ENCODE measurements at places on chromosomes 13 and 19. TPM values are rescaled to one million over a fixed set of nuclear protein-coding genes. Genes with fewer than 3 reads are reported as not detected.

Gene NPAS1
- total RNA-seq = 0.64 TPM

Gene C19orf81
- not detected for total RNA-seq

GRCh38 chr19:19563348-19563848 is 25.3 kb downstream of the CILP2 start:
- no peaks in the 10 kb centered on the region for H3K4me1 ChIP-seq
- no peak overlapping the region for H3K4me3 ChIP-seq
- H3K27me3 ChIP-seq = no peaks in the 10 kb centered on the region
- H3K27ac ChIP-seq = no peak overlapping the region
- no peak for DNase-seq

DNA sequence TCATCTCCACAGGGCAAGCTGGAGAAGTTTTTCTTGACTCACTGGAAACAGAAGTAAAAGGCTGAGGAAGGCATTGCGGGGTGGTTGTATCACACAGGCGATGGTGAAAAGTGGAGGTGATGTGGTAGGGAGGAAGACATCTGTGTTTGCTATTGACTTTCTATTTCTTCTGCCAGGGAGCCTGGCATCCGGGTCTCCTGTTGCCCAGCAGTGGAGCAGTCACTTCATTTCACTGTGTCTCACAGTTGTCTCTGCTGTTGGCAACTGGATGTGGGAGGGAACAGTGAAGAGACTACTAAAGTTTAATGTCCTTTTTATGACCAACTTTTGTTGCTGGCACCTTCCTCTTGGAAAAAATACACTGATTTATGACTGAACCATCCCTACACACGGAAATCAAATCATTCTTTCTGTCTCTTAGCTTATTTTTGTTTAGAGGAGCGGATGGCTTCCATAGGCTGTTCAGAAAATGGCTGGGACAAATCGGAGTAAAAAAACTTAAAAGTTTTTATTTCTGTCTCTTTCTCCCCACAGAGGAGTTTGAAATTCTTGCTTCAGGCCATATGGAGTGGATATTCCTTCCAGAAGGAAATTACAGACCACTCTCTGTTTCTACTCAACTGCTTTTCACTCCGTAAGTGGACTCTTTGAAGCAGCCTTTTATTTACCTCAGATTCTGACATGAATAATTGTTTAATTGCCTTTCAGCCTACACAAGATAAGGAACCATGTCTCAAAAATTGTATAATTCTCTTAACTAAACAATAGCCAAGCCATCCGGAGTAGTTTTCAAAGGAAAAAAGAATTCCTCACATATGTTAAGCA is 23.8 kb upstream of the MEDAG start:
- H3K4me1 ChIP-seq = no peaks in the 10 kb centered on the region
- no peaks in the 10 kb centered on the region for H3K27me3 ChIP-seq
- no peak overlapping the region for H3K27ac ChIP-seq
- no peak for DNase-seq
- H3K4me3 ChIP-seq = no peak overlapping the region

- no peak for DNase-seq
- no peaks in the 10 kb centered on the region for H3K4me1 ChIP-seq
- H3K27ac ChIP-seq = no peak overlapping the region
- no peaks in the 10 kb centered on the region for H3K27me3 ChIP-seq
Observed at GRCh38 chr19:5542665-5543064, 25.1 kb downstream of the TINCR start.

Data from colonic mucosa (tissue), 4 donors.